ENCODE measurements at places on chromosomes 11 and 22.
A peak's percentile ranks its signal among the peaks of the same experiment; 100 is the strongest.

DNA sequence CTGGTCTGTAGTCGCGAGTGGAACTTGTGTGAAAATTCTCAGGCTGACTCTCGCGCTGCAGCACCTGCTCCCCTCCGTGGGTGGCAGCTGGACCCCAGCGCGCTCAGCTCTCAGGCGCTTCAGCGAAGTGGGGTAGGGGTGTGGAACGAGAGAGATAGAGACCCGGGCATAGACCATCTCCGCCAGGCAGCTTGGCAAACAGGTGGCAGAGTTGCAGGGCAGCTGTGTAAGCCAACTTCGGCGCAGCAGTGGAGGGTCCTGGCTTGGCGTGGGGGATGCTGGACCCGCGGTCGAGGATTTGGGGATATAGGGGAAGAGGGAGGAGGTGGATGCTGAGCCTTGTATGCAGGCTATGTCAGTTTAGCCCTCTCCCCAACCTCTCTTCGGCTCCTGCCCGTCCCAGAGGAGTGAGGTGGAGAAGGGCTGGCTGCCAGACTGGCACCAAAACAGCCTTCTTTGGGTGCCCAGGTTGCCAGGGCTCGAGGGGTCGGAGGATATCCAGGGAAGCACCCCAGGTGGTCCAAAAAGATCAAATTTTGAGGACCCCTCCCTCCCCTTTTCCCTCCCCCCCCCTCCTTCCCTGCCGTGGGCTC, 746 bp upstream of the CALCB start:
- no peak for DNase-seq

- DNase-seq = no peak
These were observed 54.3 kb upstream of the TNRC6B start for GRCh38 chr22:40123387-40123786.

- no peak for DNase-seq
These were observed 1.3 kb downstream of the PLEKHA7 start for GRCh38 chr11:17012712-17013547.

DNA sequence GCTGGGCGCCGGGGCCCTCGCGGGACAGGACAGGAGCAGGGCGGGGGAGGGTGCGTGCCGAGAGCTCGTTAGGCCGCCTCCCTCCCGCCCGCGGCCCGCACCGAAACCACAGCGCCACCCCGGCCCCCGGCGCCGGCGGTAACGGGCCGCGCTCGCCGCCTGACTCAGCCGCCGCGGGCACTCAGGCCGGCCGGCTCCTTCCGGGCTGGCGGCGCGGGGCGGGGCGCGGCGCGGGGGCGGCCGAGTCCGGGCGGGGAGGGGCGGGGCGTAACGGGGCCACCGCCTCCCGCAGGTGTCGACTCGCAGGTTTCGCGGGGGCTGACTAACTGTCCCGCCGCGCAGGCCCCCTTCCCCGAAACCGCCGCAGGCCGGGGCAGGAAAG, at the start of gene AP5B1:
Gene AP5B1 (minus strand): TSS at position 207 of the 382 bp plus-strand sequence. CDS start 385 bp downstream, outside the sequence.
- peak; percentile 61 for DNase-seq

GRCh38 chr11:6240781-6241180, 1.9 kb downstream of the CNGA4 start:
- DNase-seq = no peak

DNA sequence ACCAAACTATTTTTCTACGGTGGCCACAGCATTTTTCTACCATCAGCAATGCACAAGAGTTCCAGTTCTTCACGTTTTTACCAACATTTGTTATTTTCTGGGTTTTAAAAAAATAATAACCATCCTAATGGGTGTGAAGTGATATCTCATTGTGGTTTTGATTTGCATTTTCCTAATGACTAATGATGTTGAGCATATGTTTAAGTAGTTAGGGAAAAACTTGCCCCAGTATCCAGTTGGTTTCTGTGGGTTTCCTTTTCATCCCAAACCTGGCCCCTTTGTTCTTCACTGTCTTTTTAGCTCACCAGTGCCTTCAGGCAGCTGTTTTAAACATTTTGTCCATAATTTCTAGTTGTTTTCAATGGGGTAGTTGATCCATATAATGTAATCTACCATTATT, 14.7 kb upstream of the PTS start:
- no peak for DNase-seq

DNA sequence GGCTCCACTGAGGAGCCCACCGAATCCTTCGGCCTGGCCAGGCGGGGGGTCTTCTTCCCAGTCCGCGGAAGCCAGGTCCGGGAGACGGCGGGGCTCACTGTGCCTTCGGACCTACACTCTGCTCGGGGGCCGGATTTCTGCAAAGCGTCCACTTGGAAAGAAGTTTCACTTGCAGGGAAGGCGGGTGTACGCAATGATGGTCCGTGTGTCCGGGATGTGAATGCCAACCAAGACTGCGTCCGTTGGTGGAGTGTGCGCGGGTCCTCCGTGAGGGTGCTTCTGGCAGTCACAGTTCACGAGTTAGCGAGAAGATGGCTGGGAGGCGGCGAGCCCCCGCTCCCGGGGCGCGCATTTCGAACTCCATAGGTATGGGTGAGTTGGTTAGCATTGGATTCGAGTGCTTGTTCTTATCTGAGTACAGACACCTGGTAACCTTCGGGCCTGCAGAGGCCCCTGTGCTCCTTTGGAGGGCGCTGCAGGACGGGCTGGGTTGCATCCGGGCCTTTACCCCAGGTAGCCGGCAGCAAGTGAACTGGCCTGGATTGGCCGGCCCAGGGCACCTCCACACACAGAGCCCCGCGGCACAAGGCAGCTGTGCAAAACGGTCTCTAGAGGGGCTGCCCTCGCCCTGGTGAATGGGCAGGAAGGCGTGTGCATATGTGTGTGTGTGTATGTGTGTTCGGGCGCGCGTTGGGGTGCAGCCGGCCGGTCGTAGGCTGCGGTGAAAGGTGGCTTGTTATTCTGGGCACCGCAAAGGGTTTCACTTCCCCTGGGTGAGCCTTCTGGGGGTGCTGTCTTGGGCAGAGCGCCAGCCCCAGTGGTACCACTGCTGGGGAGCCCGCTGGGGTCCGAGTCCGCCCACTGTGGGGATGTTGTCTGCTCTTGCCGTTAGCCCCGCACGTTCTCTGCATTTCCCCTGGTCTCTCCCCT, 13.3 kb upstream of the CYP2R1 start:
- DNase-seq = peak; percentile 42

GRCh38 chr11:67371911-67372320, 1.5 kb downstream of the CLCF1 start:
- DNase-seq = no peak

DNA sequence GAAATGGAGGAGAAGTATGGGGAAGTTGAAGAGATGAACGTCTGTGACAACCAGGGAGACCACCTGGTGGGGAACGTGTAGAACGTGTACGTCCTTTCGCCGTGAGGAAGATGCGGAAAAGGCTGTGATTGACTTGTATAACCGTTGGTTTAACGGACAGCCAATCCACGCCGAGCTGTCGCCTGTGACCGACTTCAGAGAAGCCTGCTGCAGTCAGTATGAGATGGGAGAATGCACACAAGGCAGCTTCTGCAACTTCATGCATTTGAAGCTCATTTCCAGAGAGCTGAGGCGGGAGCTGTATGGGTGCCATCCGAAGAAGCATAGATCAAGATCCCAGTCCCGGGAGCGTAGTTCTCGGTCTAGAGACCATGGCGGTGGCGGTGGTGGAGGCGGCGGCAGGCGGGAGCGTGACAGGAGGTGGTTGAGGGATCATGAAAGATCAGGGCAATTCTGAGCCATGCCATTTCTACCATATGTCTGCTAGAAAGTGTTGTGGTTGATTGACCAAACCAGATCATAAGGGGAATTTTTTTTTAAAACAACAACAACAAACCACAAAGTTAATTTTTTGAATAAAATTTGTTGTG, 36.8 kb upstream of the PHOX2A start:
- no peak for DNase-seq

- no peak for DNase-seq
These were observed 16.7 kb downstream of the PAFAH1B2 start for GRCh38 chr11:117160826-117161225.

All from stimulated activated CD8-positive, alpha-beta memory T cell treated with anti-CD3 and anti-CD28 coated beads, Interleukin-4, amount 100 ng/mL, for 24 hours (primary cell).